ENCODE measurements at places on chromosomes 13 and 19.

DNA sequence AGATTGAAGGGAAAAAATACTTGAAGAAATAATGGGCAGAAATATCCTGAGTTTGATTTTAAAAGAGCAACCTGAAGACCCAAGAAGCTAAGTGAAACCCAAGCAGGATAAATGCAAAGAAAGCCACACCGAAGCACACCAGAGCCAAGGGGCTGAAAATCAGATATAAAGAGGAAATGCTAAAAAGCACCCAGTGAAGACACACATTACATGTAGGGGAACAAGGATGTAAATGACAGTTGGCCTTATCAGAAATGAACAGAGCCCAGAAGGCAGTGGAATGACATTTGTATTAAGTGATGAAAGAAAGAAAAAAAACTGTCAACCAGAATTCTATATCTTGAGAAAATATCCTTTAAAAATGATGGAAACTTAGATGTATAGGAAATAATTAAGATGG is 139.1 kb downstream of the SLC7A1 start:
- no peak for DNase-seq

- DNase-seq: peak; percentile 26
Measured at GRCh38 chr19:862581-863314, 3.3 kb downstream of the CFD start.

- DNase-seq: peak; percentile 70
Measured at GRCh38 chr13:23621316-23621645, 51.1 kb downstream of the TNFRSF19 start.

DNA sequence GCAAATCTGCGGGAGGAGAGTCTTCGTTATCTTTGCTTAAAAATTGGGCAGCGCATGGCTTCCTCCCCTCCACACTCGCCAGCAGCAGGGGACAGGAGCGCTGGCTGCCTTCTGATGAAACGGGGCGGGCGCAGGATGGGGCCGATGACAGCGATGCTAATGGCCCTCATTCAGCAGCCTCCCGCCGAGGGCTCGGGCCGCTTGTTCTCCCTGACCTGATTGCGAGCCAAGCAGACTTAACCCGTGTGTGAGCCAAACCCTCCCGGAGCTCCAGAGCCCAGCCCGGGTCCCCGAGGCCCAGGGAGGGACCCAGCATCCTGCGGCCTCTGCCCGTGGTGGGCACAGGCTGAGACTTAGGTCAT is 90.3 kb downstream of the KDM4B start:
- no peak for DNase-seq

GRCh38 chr13:113665597-113666328 is 1.3 kb upstream of the GRK1 start:
- DNase-seq: no peak

DNA sequence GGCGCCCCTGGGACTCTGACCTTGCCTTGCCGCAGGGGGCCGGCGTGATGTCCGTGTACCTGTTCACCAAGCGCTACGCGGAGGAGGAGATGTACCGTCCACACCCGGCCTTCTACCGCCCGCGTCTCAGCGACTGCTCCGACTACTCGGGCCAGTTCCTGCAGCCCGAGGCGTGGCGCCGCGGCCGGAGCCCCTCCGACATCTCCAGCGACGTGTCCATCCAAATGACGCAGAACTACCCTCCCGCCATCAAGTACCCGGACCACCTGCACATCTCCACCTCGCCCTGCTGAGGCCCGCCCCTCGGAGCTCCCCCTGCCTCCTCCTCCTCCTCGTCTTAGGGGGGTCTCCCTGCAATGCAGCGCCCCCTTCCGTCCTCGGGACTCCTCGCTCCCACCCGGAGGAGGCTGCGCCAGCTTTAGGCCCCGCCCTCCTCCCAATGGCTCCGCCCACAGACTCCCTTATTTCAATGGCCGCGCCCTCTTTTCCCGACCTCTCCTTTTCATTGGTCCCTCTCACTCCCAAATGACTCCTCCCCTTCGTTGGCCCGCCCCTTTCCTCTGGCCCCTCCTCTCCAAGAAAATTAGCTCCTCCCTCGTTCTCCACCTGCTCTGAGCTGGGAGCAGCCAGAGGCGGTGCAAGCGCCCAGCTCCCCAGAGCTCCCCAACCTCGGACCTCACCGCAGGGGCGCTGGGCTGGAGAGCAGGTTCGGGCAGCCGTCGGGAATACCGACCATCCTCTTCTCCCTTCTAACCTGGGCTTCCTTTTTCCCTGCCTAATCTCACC is 20.5 kb upstream of the CACNG8 start:
- DNase-seq: no peak

DNA sequence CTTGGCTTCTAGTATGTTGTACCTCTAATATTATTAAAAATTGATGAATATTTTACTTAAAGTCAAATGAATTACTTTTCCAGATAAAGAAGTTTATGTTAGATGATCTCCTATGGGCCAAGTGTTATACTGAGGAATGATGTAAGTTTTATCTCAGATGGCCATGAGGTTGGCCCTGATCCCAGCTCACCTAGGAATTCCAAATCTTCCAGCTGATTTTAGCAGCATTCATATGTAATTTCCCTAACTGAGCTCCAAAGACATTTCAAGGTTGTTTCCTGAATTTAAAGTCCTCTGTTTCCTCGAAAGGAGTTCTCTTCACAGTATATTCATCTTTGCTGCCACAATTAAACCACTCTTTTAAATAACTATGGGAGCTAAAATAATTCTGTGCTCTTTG is 1670.4 kb upstream of the SPRY2 start:
- DNase-seq: no peak

- DNase-seq: no peak
Measured at GRCh38 chr13:32647926-32648325, 61.7 kb downstream of the PDS5B start.

GRCh38 chr13:60433505-60433904 is 36.5 kb downstream of the TDRD3 start:
- DNase-seq: no peak

DNA sequence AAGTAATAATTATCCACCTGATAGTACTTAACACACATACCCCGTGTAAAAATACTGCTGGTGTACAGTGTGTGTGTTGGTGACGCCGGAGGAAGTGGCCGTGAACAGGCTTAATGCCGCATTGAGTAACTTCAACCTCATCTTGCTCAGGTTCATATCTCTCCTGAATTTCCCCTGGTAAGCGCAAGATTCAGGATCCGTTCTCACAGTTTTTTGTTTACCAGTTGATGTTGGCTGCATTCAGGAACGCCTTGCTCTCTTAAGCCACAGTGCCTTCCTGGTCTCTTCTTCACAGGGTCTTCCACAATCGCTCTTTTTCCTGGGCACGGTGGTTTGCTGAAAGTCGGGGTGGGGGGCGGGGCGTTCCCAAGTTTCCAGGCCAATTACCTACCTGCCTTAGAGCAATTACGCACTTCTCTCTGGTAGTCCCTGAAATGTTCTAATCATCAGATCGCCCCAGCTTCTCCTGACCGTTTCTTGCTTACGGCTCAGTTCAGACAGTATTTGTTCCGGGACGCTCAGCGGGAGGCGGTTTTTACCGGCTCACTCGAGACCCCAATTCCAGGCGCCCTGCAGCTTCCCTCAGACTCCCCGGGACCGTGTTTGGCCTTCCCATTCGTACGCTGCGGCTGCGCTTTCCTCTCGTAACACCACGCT is 706 bp upstream of the DNAJC3 start:
- DNase-seq: no peak

GRCh38 chr13:77391475-77391874 is 64.6 kb upstream of the MYCBP2 start:
- DNase-seq: no peak

GRCh38 chr19:17236811-17237543 is 8.7 kb downstream of the NR2F6 start:
- no peak for DNase-seq

- peak; percentile 73 for DNase-seq
Measured at GRCh38 chr13:74930402-74931165, 551.4 kb downstream of the TBC1D4 start.

GRCh38 chr19:48613852-48614435 is 932 bp downstream of the FAM83E start:
- DNase-seq: no peak

DNA sequence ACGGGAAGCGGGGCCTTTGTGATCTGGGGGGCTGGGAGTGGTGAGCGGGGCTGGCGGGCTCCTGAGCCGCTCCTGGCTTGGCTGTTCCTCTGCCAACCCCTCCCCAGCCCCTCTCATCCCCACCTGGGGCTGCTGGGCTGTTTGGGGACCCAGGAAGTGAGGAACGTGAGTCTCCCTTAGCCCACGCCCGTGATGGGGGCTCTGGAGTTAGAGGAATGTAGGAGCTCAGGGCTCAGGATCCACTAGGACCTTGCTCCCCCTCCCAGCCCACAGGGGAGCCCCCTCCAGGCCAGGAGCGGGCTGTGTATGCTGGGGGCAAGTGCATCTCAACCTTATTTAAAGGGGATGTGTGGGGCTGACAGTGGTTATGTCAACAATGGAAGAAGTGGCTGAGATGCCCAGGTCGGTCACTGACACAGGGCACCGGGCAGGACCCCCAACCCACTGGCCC is 134.1 kb downstream of the URI1 start:
- DNase-seq: no peak

DNA sequence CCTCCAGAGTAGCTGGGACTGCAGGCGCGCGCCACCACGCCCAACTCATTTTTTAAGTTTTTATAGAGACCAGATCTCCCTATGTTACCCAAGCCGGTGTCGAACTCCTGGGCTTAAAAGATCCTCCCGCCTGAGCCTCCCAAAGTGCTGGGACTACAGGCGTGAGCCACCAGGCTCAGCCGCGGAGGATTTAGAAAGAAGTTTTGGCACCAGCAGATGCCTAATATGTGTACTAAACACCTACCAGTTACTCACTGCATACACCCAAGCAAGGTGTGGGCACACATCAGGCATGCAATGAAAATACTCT is 464 bp upstream of the ZFP14 start:
- no peak for DNase-seq

DNA sequence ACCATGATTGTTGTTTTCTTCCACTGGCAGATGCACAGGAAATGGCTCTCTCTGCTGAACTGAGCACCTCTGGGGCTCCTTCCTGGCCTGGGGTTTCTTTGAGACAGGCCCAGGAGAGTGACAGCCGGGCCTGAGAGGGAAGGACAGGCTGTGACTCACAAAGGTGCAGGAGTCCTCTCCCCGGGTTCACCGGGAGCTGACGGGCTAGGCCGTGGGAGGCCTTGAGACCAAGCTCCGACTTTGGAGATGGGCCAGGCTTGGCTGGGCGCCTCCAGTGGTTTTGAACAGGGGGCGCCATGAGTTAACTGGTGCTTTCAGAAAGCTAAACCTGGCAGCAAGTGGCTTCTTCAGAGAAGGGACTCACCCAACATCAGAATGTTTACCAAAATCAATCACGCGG is 143.4 kb downstream of the URI1 start:
- no peak for DNase-seq

DNA sequence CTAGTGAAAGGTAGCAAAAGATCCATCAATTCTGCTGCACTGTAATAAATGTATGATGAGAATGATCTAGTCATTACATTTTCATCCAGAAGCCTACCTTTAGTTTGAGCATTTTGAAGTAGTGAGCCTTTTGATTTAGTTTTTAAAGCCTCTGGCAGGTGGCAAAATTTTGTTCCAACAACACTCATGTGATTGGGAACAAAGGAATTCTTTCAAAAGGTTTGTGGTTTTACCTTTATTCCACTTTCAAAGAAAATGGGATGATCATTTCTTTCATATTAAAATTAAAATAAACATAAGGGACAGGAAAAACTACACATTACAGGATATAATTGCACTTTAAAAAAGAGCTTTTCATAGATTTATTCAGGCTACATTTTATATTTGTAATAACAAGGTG is 260.2 kb downstream of the DACH1 start:
- no peak for DNase-seq

GRCh38 chr13:104650431-104650830 is 1584.2 kb upstream of the SLC10A2 start:
- DNase-seq: no peak
